Vagina (tissue), 2 donors: ENCODE measurements at places on chromosomes 1 and 21.

DNA sequence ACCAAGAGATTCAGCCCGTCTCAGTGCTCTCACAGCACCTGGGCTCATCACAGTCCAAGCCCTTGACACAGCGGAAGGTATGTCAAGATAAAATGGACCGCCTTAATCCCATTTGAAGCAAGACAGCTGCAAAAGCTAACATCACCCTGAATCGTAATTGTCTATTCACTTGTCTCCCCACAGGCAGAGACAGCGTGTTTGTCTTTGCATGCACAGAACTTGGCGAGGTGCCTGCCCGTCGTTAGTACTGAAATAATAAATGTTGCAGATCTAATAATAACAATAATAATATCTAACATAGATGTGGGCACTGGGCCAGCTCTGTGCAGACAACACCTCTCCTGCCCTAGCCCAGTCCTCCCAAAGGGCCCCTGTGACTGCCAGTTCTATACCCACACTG lies 271.7 kb downstream of the NPHP4 start:
- no peak for DNase-seq

DNA sequence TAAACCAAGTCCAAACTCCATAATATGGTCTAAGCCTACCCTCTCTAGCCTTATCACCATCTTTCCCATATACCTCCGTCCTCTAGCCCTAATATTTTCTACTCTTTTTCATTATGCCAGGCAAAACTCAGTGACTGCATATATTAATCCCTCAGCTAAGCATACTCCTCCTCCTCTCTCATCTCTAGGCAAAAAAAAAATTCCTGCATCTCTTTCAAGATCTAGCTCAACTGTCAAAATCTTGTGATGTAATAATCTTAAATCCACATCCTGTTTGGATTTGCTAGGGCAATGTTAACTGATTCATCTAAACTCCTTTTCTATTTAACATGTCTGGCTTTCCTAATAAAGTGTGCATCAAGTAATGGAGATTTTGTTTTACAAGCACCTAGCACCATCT lies 20.4 kb downstream of the PRPF38A start:
- DNase-seq: no peak

DNA sequence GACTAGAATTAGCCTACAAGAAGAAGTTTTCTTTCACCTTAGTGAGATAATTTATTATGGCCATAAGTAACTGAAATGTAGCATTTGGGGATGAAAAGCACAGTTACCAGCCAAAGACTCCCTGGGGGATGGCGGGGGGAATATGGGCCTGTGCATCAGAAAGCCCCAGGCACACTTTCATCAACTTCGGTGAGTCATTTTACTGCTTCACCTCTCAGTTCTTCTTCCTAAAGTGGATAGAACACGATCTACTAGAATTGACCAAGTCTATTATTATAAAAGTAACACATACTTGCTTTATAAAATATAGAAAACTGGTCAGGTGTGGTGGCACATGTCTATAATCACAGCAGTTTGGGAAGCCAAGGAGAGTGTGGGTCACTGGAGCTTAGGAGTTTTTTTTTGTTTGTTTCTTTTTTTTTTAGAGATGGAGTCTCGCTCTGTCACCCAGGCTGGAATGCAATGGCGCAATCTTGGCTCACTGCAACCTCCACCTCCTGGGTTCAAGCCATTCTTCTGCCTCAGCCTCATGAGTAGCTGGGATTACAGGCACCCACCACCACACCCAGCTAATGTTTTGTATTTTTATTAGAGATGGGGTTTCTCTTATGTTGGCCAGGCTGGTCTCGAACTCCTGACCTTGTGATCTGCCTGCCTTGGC lies 141.8 kb downstream of the ZZZ3 start:
- no peak for DNase-seq

DNA sequence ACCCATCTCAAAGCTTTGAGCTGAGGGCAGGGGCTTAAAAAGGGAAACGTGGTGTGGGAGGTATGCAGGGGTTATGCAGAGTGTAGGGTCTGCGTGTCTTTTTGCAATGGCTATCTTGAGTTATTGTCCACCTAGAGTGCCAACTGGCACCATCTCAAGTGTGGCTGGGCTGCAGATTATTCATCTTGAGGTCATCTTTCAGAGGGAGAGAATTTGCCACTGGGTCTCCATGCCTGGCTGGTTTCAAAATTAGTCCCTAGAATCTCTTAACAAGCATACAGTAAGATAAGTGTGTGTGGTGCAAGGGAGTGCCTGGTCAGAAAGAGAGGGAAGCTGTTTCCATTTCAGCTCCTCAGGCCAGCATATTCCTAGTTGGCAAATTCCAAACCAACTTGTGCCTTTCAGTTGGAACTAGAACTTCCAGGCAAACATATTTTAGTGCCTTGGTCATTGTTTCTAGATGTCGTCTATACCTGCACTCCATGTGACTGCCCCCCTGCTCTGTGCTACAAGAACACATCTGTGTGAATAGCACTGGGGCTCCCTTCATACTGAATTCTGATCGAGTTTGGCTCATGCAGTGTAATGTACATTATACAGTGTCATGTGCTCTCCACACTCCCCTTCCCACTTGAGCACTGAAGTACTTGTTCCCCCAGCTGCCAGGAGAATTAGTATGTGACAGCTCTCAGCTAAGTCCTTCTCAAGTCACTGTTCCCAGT lies 5.0 kb upstream of the OR2T8 start:
- no peak for DNase-seq

GRCh38 chr1:9960706-9961562 lies 17.7 kb downstream of the NMNAT1 start:
- DNase-seq: no peak

- no peak for DNase-seq
These were observed 23.7 kb upstream of the ETV3 start for GRCh38 chr1:157161901-157162300.

GRCh38 chr1:245512980-245513578 lies 358.3 kb downstream of the KIF26B start:
- DNase-seq: no peak
